ENCODE measurements at places on chromosomes 4 and X.

DNA sequence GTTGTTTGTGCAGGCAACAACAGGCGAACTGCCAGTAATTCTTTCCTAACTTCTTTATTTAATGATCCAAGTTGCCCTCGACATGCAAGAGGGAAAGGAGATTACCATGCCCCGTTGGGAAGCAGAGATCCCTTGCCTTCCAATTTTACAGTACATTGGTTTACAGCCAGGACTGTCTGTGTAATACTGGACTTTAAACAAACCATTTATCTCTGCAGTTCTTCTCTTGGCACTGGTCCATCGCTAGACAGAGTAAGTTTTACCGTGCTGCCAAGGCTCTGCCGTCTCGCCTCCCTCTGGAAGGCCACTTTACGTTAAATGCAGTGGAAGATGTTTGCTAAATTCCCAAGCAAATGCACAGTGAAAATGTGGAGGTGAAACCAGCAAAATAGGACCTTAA, 660.3 kb upstream of the PRKX start:
- DNase-seq: no peak

DNA sequence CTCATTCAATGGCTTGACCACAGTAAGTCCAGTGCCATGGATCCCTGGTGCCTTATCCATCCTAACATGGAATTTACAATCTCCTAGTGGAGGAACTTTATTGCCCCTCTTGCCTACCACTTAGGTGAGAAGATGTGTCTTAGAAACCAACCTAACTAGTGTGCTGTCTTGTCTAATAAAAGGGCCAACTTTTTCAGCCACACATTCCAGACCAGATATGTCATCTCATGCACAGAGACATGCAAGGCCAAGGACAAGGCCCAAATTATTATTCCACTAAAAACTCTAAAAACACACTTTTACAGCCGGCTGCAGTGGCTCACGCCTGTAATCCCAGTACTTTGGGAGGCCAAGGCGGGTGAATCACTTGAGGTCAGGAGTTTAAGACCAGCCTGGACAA, 10.6 kb upstream of the PRDX4 start:
- no peak for DNase-seq

GRCh38 chr4:123617791-123618190, 221.2 kb downstream of the SPRY1 start:
- DNase-seq: no peak

GRCh38 chr4:89353514-89353913, 45.9 kb upstream of the GPRIN3 start:
- no peak for DNase-seq

DNA sequence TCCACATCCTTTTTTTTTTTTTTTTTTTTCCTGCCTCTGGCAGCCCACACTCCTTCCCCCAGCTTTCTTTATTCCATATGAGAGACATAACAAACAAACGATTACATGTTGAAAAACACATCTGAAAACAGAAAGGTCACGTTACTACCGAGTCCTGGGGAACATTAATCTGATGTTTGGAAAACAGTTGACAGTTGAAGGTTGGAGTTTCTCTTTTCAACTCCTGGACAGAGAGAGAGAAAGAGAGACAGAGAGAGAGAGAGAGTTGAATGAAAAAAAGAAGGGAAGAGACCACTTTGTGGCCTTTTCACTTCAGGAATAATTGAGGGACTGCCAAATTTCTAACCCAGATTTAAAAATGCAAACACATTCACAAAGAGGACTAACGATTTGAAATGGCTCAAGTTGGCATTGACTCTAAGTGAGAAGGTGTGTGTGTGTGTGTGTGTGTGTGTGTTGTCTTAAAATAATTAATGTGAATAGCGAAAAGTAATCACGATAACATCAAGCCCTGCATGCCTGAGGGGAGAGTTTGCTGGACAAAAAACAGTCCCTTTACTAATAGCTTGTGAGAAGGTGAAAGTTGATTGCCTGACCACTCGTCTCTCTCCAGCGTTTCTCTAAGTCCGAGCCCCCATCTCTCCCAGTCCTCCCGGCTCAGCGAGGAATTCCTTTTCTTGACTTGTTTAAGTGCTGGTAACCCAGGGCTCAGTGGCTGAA, 67.3 kb downstream of the FBXO8 start:
- DNase-seq: no peak

DNA sequence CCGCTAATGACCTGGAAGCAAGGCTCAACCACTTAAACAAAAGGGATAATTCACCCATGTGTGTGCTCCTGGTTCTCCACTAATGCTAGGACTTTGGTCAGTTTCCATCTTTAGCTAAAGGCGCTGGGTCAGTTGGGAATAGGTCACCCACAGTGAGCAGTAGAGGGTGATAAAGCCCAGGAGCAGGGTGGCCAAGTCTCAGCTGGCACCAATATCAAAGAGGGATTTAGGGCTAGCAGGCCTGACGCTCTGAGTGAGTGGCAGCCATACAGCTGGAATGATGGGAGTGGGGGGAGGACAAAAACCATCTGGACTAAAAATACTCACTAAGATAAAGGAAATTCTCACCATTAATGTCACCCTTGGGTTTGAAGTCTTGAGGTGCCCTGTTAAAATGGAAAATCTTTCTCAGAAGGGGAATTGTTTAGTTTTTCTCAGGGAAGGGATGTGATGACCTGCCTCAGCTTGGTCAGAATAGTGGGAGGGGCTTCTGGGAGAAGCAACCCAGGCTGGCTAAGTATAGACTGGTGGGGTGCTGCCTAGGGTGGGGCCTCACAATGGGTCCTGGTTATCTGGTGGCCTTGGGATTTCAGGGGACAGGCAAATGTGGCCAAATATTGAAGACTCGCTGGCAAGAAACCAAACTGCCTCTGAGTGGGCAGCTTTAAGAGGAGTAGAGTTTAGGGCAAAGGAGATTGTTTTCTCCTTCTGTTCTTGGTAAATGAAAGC, 47.1 kb downstream of the TSC22D3 start:
- DNase-seq: no peak

DNA sequence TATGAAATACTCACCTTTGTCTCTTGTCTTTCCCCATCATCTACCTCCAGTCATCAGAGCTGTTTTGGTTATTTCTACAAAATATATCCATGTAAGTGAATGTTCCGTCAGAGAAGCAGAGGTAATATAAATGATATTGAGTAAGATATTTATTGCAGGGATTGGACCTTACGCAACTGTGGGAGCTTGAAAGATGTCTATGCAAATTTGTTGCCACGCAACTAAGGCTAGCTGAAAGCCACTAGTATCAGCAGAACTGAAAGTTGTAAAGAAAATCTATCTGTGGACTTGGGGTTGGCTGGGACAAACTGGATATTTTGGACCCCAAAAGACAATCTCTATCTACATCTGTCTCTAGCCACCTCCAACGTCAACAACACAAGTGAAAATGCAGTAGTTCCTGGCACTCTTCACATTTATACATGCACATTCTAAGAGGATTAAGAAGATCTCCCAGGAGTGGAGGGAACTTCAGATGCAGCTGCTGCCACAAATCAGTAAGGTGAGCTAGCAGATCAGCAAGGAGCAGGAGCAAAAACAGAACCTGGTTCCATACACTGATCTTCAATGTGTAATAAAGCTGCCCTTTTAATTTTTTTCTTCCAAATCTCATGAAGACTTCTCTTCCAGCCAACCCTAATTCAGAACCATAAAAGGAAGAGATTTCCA, 8.5 kb upstream of the CCSER1 start:
- DNase-seq: no peak

GRCh38 chrX:46268412-46268811, 276.8 kb downstream of the ZNF674 start:
- no peak for DNase-seq

DNA sequence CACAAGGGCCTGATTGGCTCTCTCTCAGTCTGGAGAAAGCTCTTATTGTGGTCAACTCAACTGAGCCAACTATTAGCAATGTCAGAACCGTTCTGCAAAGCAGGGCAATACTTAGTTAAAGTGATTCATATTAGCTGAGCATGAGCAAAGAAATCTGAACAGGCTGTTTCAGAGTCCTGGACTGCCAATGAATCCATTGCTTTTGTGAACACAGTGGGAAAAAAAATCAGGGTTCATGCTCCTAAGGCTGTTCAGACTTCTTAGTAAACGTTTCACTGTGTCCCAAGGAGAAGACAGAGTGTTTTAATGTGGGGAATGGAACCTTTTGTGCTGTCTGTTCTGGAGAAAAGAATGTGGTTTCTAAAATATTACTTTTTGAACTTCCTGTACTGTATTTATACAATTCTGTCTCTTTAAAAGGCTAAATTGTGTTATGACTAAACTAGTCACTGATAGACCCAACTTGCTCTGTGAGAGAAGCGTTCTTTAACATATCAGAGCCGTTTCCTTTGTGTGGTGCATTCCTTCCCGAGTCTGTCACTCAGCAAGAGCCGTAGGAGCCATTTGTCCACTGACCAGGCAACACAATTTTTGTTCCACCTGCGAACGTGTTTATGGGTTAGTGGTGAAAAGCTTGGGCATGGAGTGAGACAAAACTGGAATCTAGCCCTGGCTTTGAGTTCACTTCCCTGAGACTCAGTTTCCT, 366.1 kb downstream of the FBXO8 start:
- no peak for DNase-seq

- DNase-seq: no peak
Observed at GRCh38 chr4:14607001-14607400, 395.3 kb upstream of the CPEB2 start.
